ENCODE measurements at places on chromosomes 7 and 10.
A peak's percentile ranks its signal among the peaks of the same experiment; 100 is the strongest.

DNA sequence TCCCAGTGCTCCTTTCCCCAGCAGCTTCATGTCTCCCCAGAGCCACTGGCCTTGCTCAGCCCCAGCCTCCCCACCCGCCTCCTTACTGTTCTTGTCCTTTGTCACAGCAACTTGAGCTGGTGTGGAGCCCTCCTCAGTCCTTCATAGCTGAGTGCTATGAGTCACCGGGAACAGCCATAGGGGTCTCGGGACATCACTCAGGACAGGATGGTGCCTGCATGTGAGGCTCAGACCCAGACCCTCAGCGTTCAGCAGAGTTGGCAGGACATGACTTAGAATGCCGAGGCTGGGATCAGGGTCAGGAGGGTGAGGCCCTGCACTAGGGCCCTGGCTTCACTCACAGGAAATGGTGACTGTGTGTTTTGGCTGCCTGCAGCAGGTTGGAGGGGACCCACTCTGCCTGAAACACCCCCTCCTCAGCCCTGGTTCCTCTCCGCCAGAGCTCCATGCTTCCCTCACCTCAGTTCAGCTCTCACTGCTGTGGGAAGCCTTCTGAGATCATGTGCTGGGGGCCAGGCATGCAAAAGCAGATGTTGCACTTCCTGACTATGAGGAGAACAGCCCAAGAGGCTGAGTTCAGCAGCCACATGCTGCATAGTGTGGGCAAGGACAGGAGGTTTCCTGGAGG is 40.7 kb upstream of the GJD4 start:
- DNase-seq, result no peak

DNA sequence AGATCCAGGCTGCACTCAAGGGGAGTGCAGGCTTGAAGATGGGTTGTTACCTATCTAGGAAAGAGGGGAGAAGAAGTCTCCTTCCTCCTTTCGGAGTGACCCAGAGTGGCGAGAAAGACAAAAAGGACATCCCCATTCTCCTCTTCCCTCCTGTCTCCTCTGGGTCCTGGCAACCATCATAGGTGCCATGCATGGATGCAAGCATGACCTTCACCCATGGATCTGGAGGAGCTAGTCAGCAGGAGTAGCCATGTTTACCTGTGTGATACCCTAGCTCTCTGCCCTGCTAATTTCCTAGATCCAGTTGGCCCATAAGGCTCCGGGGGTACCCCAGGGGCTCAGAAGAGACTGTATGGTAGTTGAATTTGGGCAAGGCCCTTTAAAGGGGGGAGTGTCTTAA is 17.2 kb upstream of the CROT start:
- DNase-seq, result peak; percentile 54

GRCh38 chr7:85019778-85020177 is 167.1 kb downstream of the SEMA3D start:
- no peak for DNase-seq

DNA sequence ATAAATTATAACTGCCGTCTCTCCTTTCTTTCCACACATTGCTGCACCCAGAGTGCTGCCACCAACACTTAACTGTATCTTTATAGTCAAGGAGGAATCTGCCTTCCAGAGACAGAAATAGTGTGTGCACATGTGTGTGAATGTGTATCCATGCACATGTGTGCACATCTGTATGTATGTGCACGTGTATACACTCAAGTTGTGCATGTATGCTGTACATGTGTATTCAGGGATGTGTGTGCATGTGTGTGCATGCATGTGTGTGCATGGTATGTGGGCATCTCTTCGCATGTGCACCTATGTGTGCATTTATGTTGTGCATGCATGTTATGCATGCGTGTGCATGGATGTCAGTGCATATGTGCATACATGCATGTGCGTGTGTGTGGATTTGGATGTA is 253.3 kb downstream of the KLF6 start:
- no peak for DNase-seq

- DNase-seq, result no peak
Measured at GRCh38 chr7:20200971-20201370, 16.2 kb downstream of the MACC1 start.
